AG20443 (cell line): ENCODE measurements at places on chromosomes 13 and 19.
A peak's percentile ranks its signal among the peaks of the same experiment; 100 is the strongest.

- peak; percentile 42 for DNase-seq
These were observed 812.7 kb upstream of the MIR17HG start for GRCh38 chr13:90534617-90535370.

DNA sequence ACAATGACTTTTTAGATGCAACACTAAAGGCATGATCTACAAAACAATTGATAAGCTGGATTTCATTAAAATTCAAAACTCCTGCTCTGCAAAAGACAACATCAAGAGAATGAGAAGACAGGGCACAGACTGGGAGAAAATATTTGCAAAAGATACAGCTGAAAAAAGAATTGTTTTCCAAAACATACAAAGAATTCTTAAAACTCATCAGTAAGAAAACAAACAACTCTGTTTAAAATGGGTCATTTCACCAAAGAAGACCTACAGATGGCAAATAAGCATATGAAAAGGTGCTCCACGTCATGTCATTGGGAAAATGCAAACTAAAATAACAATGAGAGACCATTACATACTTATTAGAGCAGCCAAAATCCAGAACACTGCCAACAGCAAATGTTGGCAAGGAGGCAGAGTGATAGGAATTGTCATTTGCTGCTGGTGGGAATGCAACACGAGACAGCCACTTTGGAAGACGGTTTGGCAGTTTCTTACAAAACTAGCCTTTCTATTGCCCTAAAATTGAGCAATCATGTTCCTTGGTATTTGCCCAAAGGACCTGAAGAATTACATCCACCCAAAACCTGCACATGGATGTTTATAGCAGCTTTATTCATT lies 39.2 kb downstream of the FLT1 start:
- DNase-seq, result no peak

DNA sequence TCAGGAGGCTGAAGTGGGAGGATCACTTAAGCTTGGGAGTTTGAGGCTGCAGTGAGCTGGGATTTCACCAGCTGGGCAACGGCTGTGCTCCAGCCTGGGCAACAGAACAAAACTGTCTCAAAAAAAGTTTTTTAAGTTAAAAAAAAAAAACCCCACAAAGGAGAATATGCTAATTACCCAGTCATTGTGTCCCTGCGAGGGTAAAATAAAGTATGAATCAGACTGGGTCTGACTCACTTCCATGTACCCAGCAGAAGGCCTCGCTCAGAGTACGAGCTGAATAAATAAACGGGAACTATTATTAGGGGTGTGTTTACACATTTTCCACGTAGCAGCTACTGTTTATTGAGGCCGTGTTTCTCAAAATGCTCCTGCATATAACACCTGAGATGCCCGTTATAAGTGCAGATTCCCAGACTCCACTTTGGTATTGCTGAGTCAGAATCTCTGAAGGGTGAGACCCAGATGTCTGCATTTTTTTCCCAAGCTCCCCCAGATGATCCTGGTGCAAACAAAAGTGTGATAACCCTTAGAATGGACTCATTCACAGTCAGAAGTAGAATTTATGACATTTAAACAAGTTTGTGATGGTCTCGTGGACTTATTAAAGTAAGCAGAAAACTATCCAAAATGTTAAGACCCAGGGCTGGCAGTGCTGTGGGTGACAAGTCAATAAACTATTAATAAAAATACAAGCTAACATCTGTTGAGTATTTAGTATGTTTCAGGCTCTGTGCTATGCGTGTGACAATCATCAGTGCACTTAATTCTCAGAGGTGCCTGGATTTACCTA lies 28.2 kb downstream of the KCNC3 start:
- DNase-seq, result peak; percentile 53

- no peak for DNase-seq
These were observed 24.1 kb downstream of the RDH8 start for GRCh38 chr19:10037367-10037766.

- peak; percentile 75 for DNase-seq
These were observed 6.3 kb upstream of the DNAAF3 start for GRCh38 chr19:55172741-55173140.

- no peak for DNase-seq
These were observed 61.4 kb downstream of the KDM4B start for GRCh38 chr19:5030136-5030820.

DNA sequence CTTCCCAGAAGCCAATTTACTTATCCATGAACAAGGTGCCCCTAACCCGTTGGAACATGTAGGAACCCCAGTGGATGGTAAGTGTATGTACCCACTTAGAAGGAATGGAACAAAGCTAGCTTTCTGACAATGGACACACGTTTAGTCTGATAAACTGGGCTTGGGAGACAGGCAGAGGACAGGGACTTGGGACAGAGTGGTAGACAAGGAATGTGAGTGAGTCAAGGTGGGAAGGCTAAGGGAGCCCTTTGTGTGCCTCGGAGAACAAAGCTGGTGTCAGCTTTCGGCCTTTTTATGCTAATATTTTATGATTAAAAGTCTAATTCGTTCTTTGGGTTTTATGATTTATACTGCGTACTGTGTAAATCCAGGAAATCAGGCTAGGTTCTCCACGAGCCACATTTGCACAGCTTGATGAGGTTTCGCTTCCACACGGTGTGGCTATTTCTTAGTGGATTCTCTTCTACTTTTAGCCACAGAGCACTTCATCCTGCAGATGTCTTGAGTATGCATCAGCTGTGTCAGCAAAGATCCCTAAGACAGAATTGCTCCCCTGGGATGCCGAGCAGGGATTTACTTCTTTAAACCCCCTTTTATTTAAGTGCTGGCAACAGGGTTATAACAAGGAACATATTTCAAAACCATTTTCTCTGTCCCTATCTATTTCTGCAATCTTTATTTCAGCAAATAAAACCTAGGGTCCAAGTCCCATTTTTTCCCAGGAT lies 258.5 kb downstream of the DLEU7 start:
- no peak for DNase-seq

DNA sequence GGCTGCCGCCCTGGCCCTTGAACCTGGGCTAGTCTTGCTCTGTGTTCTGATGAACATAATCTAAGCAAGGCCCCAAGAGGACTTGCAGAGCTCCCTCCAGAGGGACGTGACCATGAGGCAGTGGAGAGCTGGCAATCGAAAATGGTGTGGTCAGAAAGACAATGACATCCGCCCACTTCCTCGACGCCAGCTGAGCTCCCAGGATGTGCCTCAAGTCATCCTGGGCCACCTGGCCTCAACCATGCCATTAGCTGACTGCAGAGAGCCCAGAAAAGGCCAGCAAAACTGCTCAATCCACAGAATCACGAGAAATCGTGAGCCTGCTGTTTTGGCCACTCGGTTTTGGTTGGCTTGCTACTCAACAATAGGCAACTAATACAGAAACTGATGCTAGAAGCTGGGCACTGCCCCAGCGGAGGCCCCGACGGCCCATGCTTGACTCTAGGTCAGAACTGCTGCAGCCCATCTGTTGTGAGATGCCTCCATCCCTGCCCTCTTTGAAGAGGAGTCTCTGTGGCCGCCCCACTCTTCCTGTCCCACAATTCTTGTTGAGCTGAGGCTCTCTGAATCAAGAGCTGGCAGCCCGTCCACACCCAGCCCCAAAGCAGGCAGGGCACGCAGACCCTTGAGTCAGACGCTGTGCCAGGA lies 53.3 kb downstream of the STK24 start:
- no peak for DNase-seq
